ENCODE measurements at places on chromosomes 5 and 9.
A peak's percentile ranks its signal among the peaks of the same experiment; 100 is the strongest.

DNA sequence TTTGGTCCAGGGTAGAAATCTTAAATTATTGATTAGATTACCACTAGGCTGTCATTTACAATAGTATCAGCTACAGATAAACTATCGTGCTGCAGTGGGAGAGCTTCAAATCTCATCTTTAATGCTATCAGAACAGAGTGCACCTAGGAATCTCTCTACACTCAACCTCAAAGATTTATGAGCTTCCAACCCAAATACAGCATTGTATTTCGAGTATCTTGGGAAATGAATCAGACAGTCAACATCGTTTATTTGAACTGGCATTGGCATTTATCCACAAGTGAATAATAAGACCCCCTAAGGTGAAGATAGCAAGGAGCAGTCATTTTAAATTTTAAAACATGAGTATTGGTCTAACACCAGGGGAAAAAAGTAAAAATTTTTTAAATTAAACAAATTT is 1203.2 kb downstream of the CDH12 start:
- DNase-seq, result no peak

GRCh38 chr9:136655536-136656182 is 7.1 kb upstream of the EGFL7 start:
- no peak for DNase-seq

- peak; percentile 70 for DNase-seq
Observed at GRCh38 chr5:100903039-100903887, at the start of gene ST8SIA4. ST8SIA4 (minus strand) TSS chr5:100903282; CDS start chr5:100902955, 327 bp downstream.

GRCh38 chr9:121398374-121398773 is 28.3 kb upstream of the STOM start:
- DNase-seq, result peak; percentile 99

- peak; percentile 38 for DNase-seq
Observed at GRCh38 chr9:121240472-121241135, 27.4 kb upstream of the GSN start.

DNA sequence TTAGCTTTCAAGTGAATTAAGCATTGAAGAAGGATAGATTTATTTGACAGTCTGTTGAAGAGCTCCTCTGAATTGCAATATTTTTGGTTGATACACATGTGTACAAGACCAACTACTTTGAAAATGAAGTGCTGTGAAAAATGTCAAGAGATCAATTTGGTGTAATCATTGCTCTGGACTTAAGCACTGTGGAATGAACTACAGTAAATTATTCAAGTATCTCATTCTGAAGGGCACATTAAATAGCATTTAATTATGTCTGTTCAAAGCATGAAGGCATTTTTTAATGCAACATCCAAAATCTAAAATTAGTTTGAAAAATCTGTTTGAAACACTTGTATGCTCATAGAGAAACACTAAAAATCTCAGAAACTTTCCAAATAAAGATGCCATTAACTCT is 107.5 kb downstream of the CDH18 start:
- no peak for DNase-seq

DNA sequence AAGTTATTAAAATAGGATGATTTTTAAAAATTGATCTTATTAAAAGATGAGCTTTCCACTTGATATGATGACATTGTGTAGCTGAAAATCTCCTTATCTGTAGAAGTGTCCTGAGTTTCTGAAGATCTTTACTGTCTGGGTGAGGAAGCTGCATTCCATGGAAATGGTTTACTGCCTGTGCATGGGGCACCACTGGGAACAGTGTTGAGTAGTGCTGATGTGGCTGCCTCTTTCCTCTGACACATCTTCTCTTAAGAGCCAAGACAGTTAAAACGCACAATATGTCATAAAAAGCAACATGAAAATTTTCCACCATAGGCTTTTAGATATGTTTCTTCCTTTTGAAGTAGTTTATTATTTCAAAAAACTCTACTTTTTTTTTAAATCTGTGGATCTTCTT is 24.6 kb downstream of the SECISBP2 start:
- no peak for DNase-seq

- no peak for DNase-seq
Observed at GRCh38 chr9:74044844-74045243, 452.3 kb upstream of the RORB start.

GRCh38 chr5:137659209-137659608 is 76.7 kb downstream of the KLHL3 start:
- no peak for DNase-seq

DNA sequence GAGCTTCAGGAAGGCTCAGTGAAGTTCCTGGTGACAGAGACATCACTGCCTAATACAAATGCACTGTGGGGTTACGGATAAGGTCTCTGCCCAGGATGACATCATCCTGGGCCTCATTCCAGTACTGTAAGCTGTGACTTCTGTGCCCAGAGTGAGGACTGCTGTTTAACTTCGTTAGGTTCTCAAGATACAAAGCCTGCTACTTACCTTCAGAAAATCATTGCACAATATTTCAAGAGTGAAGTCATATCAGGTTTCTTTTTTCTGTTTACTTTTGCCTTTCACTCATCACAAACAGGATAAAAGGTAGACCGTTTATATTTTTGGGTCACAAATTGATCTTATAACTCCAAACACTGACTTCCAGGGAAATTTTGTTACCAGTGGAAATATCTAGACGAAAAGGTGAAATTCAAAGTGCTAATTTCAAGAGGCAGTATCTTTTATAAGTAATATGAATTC is 241.2 kb downstream of the PIK3R1 start:
- DNase-seq, result peak; percentile 43

GRCh38 chr5:64323591-64323990 is 157.9 kb downstream of the RNF180 start:
- no peak for DNase-seq

GRCh38 chr5:166992874-166993722 is 1298.3 kb upstream of the WWC1 start:
- no peak for DNase-seq

GRCh38 chr5:108461628-108462367 is 79.9 kb upstream of the FBXL17 start:
- DNase-seq, result peak; percentile 78

DNA sequence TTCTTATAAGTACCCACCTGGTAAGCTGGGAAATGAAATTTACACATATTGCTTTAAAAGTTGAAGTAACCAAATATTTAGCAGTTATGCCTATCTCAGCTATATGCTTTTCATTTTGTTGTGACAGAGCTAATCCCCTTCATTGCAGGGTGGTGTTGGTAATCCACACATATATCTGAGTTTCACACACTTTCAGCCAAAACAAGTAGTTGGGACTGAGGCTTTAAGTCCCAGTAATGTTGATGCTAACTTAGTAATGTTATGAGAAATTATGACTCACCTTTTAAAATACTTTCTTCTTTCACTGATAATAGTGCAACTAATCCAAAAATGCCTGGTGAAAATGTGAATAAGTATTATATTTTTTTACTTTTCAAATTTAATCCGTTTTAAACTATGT is 19.2 kb upstream of the RICTOR start:
- DNase-seq, result peak; percentile 44

DNA sequence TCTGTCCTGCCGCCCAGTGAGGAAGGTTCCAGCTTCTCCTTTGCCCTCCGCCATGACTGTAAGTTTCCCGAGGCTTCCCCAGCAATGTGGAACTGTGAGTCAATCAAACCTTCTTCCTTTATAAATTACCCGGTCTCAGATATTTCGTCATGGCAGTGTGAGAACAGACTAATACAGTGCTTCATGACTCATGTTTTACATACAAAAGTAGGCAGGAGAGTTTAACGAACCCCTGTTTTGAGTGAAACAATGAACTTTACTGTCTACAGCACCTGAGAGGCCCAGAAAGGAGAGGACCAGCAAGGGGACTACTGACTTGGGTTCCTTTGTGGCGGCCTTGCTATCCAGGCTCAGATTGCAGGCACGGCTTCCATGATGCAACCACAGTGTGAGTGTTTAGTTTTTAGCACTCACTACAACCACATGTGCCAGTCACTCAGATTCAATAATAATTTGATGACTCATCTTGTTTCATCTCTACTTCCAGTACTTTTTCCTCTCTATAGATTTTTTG is 139.1 kb upstream of the CLINT1 start:
- peak; percentile 70 for DNase-seq

GRCh38 chr5:75243100-75243499 is 6.4 kb upstream of the ANKRD31 start:
- no peak for DNase-seq

DNA sequence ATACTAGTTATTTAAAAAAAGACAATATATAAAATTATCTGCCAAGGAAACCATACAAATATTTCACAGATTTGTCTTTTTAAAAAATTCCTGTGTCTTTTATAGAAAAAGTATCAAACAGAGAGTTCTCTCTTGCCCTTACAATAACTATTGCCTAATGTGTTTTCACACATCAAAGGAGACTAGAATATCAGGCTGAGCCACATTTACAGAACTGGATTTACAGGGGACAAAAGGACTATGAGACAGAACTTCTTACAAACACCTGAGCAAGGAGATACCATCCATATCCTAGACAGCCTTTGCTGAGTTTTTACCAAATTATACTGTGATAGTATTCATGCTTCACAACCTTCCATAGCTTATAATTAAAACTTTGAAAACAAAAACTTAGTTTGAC is 34.2 kb downstream of the TMEM245 start:
- DNase-seq, result no peak

- DNase-seq, result peak; percentile 95
Observed at GRCh38 chr9:35367451-35367850, 122.5 kb upstream of the RUSC2 start.

DNA sequence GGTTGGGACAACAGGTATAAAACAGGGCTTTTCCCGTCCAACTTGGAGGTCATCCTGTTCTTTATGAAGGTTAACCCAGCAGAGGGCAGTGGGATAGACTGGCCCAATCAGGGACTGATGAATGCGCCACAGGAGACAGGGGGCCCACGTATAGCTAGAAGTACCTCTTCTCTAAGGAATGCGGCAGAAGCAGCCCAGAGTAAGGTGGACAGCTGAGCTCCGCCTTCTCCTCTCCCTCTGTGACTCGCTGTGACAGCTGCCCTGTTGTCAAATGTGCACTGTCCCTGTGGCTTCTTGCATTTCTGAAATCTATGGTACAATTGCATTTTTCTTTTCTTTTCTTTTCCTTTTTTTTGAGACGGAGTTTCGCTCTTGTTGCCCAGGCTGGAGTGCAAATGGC is 306.6 kb downstream of the FBXL7 start:
- DNase-seq, result no peak

GRCh38 chr9:22307013-22307711 is 139.5 kb upstream of the DMRTA1 start:
- DNase-seq, result peak; percentile 41

DNA sequence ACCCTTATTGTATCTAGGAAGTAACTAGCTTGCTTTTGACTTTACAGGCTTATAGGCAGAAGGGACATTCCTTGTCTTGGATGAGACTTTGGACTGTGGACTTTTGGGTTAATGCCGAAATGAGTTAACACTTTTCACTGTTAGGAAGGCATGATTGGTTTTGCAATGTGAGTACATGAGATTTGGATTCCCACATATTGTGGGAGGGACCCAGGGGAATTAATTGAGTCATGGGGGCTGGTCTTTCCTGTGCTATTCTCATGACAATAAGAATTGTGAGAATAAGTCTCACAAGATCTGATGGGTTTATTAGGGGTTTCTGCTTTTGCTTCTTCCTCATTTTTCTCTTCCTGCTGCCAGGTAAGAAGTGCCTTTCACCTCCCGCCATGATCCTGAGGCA is 417.5 kb downstream of the HINT1 start:
- DNase-seq, result peak; percentile 3

- DNase-seq, result peak; percentile 22
Observed at GRCh38 chr5:33601881-33602280, 161.1 kb downstream of the TARS1 start.

DNA sequence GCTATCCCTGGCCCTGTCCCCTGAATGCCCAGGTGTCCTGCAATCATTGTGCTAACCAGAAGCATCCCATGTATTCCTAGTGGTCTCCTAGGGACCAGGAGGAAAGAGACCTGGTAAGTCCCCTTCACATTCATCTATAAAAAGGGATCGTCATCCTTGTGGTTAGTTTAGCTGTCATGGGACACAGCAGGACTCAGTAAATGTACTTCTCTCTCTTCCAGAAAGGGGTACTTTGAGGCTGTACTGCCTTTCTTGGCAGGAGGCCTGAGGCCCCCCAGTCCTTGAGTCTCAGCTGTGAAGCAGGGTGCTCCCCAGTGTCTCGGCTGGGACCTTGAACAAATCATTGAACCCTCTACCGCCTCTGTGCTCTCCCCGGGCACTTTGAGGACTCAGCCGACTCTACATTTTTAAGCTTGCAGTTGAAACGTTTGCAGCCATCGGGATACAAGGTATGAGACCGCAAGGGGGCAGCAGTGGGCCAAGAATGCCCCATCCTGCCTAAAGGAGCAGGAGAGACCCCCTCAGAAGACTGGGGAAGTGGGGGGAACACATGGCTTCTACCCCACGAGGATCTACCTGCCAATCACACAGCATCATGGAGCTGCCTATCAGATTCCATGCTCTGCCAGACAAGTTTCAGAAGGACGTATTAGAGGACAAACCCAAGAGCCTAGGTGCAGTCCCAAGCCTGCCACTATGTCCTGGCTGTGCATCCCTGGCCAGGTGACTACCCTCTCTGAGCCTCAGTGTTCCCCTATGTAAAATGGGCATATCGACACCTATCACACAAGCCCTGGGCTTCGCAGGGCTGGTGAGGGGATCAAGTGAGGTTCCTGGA is 2.4 kb upstream of the PHYKPL start:
- peak; percentile 55 for DNase-seq

DNA sequence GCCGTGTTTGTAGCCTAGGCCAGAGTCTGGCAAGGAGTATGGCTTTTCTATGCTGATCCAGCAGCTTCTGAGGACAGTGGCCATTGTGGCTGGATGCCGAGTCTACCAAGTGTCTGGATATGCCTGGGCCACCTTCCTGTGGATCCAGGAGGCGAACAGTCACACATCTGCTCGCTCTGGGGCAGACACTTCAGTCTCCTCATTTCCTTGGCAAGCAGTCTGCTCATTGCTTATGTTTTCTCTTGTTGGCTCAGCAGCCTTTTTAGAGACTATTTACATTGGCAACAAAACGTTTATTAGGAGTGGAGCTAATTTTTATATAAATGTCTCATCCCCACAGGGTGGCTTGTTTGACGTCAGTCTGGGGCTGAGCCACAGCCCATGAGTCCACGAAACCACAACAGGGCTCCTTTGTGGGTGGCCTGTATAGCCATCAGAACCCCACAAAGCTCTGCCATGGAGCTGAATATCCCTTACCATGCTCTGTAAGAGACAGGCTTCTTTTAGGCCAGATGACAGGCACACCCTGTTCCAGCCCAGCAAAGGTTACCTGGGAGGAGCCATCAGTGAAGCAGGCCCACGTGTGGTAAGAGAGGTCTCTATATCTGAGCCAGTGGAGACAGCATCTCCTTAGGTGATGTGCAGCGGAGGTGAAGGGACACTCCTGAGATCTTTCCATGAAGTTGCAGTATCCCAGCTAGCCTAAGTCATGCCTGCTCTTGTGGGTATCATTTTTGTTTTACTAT is 221.7 kb downstream of the DIRAS2 start:
- DNase-seq, result no peak

GRCh38 chr5:170380361-170380951 is 8.7 kb downstream of the KCNMB1 start:
- no peak for DNase-seq

- no peak for DNase-seq
Observed at GRCh38 chr5:54616518-54617220, 99.1 kb downstream of the SNX18 start.

- DNase-seq, result no peak
Observed at GRCh38 chr9:89293014-89293413, 18.0 kb upstream of the CKS2 start.

- DNase-seq, result peak; percentile 1
Observed at GRCh38 chr5:145056800-145057199, 778.3 kb downstream of the PRELID2 start.

- DNase-seq, result no peak
Observed at GRCh38 chr5:177327539-177328522, 16.1 kb upstream of the MXD3 start.
